Naive thymus-derived CD4-positive, alpha-beta T cell (primary cell): ENCODE measurements at places on chromosomes 16 and 17. TPM values are rescaled to one million over a fixed set of nuclear protein-coding genes. Genes with fewer than 3 reads are reported as not detected.
A peak's percentile ranks its signal among the peaks of the same experiment; 100 is the strongest.

Gene TNFRSF17
- total RNA-seq: not detected

Gene PRSS53
- total RNA-seq: 7.1 TPM

GRCh38 chr17:81690549-81690948 lies 6.7 kb downstream of the HGS start:
- no peak overlapping the region for H3K27ac ChIP-seq
- no peak for DNase-seq
- peaks cover 4% of the 10 kb centered on the region for H3K4me1 ChIP-seq
- H3K27me3 ChIP-seq: no peaks in the 10 kb centered on the region
- peaks cover 10% of the 10 kb centered on the region for H3K36me3 ChIP-seq

- H3K27me3 ChIP-seq: no peaks in the 10 kb centered on the region
- H3K4me3 ChIP-seq: no peak overlapping the region
- H3K36me3 ChIP-seq: no peaks in the 10 kb centered on the region
- H3K27ac ChIP-seq: no peak overlapping the region
- no peak for DNase-seq
Measured at GRCh38 chr17:74276541-74277009, 2.5 kb downstream of the DNAI2 start.

Gene GSG1L
- total RNA-seq: not detected

GRCh38 chr16:88940862-88941817 lies 35.9 kb downstream of the CBFA2T3 start:
- H3K4me1 ChIP-seq: peaks cover 3% of the 10 kb centered on the region
- H3K27ac ChIP-seq: no peak overlapping the region
- H3K4me3 ChIP-seq: no peak overlapping the region
- H3K36me3 ChIP-seq: no peaks in the 10 kb centered on the region
- no peaks in the 10 kb centered on the region for H3K27me3 ChIP-seq
- DNase-seq: no peak

- peaks cover 10% of the 10 kb centered on the region for H3K4me1 ChIP-seq
- no peak overlapping the region for H3K27ac ChIP-seq
- no peaks in the 10 kb centered on the region for H3K27me3 ChIP-seq
- no peak for DNase-seq
- no peaks in the 10 kb centered on the region for H3K36me3 ChIP-seq
- no peak overlapping the region for H3K4me3 ChIP-seq
Measured at GRCh38 chr17:39903158-39903884, 15.1 kb downstream of the GSDMB start.

DNA sequence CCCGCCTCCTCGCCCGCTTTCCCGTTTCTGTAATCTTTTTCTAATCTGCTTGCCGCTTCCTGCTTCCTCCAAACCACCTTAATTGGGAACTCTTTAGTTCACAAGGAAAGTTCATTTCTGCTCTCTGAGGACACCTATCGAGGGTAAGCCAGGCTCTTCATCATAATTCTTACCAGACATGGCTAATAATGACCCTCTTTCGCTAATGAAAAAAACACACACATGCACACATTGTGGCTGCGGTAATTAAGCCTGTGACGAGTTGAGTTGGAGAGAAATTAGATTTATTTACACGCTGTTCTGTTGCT lies 100.6 kb downstream of the ZNF423 start:
- no peaks in the 10 kb centered on the region for H3K27me3 ChIP-seq
- H3K27ac ChIP-seq: no peak overlapping the region
- H3K36me3 ChIP-seq: no peaks in the 10 kb centered on the region
- no peak for DNase-seq

DNA sequence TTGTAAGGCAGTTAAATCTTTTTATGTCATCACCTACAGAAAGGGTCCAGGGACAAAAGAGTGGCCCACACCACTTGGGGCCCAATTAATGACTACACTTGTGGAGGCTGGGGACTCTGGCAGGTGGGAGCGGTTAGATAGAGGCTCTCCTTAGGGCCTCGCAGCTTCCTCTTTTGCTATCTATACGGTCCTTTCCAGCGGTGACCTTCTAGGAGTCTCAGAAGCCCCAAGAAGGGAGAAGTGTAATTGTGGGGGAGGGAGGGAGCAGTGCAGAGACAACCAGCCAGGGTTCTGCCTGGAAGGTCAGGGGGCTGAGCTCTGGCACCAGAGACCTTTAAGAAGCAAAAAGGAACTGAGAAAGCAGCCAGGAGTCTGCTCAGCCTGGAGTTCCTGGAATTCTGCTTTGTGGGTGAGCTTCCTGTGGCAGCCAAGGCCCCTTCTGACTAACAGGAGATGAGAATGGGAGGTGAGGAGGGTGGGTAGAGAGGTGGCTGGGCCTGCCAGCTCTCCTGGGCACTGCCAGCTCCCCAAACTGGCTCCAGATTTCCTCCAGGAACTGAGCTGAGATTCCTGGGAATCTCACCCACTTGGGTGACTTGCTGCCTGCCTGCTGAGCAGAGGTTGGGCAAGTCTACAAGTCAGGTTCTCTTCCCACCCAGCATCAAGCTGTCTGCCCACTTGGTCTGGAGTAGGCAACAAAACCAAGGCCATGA lies 16.3 kb upstream of the MAP3K14 start:
- no peaks in the 10 kb centered on the region for H3K27me3 ChIP-seq
- DNase-seq: no peak
- H3K36me3 ChIP-seq: no peaks in the 10 kb centered on the region
- H3K4me3 ChIP-seq: no peak overlapping the region

Gene CCL4
- total RNA-seq: 34.5 and 35.6 TPM in 2 replicates

DNA sequence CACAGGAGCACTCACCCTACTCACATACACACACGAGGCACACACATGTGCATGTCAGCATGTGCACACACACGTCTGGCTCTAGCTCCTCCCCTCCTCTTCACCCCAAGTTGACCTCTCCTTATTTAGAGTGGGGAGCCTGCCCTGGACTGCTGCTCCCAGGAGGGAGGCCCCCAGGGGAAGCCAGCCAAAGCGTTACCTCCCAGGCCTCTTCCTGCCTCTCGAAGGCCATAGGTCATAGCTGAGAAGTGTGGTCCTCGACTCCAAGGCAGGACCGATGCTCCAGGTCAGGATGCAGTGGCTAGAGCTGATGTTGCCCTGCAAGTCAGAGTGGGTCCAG lies 18.8 kb downstream of the POLR3K start:
- no peak overlapping the region for H3K4me3 ChIP-seq
- no peaks in the 10 kb centered on the region for H3K36me3 ChIP-seq
- no peaks in the 10 kb centered on the region for H3K27me3 ChIP-seq
- DNase-seq: no peak
- no peak overlapping the region for H3K27ac ChIP-seq
- peaks cover 13% of the 10 kb centered on the region for H3K4me1 ChIP-seq

- no peaks in the 10 kb centered on the region for H3K27me3 ChIP-seq
- peaks cover 6% of the 10 kb centered on the region for H3K4me1 ChIP-seq
- peak overlapping the region; percentile 18 for H3K27ac ChIP-seq
- no peak for DNase-seq
- no peak overlapping the region for H3K4me3 ChIP-seq
Measured at GRCh38 chr16:11689031-11689840, 21.0 kb downstream of the SNN start.

- no peak for DNase-seq
- H3K4me3 ChIP-seq: no peak overlapping the region
- no peak overlapping the region for H3K27ac ChIP-seq
- H3K27me3 ChIP-seq: no peaks in the 10 kb centered on the region
Measured at GRCh38 chr17:52227926-52228325, 69.4 kb upstream of the CA10 start.

DNA sequence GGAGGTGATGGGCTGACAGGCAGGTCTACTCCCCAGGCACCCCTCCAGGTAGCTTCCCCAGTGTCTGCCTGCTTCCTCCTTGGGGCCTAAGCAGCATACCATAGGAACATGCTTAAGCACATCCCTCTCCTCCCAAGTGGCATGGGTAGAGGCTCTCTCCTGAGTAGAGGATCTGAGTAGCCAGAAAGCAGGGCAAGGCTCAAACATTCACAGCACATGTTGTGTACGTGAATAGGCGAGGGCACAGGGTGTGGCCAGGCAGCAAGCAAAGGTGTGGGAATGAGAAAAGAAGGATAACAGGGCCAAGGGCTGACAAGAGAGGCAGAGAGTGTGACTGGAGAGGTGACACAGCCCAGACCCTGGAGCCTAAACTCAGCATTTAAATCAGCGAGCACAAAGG lies 29.7 kb upstream of the GFOD2 start:
- H3K27me3 ChIP-seq: no peaks in the 10 kb centered on the region
- no peak for DNase-seq
- H3K4me3 ChIP-seq: no peak overlapping the region
- no peak overlapping the region for H3K27ac ChIP-seq

GRCh38 chr16:11258553-11259492 lies 2.8 kb upstream of the SOCS1 start:
- H3K27ac ChIP-seq: peak overlapping the region; percentile 57
- H3K36me3 ChIP-seq: no peaks in the 10 kb centered on the region
- H3K4me1 ChIP-seq: peaks cover 38% of the 10 kb centered on the region
- H3K27me3 ChIP-seq: no peaks in the 10 kb centered on the region
- peak overlapping the region; percentile 22 for H3K4me3 ChIP-seq
- no peak for DNase-seq

DNA sequence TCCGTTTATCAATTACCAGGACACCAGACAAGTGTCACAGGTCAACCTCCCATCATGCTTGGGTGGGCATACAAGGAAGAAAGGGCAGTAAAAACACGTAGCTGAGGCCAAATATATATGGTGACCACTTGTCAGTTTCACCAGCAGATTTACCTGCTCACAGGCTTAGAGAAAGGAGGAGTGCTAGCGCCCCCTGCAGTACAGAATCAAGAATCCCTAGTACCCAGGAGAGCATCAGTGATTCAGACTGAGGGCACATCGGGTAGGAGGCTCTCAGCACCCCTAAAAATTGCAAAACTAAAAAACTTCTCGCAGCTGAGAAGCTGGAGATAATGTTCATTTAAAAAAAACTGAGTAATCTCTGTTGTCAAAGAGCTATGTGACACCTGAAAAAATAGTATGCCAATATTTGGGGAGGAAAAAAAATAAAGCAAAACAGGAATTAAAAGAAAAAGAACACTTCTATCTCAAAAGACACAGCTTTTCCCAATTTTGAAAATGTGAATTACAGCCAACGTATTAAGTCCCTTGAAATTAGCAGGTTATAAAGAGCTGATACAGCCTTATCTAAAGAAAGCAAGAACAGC lies 21.2 kb upstream of the MON1B start:
- H3K36me3 ChIP-seq: no peaks in the 10 kb centered on the region
- no peaks in the 10 kb centered on the region for H3K27me3 ChIP-seq
- no peaks in the 10 kb centered on the region for H3K4me1 ChIP-seq
- H3K4me3 ChIP-seq: no peak overlapping the region

DNA sequence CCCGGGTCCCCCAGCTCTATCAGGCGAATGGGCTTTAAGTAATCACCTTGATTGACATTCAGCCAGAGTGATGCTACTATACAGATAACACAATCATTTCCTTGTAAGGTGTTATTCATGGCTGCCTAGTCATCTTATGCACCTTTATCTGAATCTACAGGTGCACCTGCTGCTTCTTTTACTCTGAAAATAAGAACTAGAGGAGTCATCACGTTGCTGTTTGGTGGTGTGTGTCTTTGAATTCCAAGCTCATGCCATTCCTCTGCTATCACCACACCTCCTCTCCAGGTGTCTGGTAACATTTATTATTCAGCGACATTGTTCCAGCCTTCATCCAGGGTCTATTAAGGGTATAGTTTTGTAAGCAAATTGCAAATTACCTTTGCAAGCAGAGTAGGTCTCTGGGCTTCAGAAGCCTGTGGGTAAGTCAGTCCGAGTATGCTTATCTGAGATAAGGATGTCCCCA lies 51.9 kb downstream of the NOS2 start:
- H3K36me3 ChIP-seq: no peaks in the 10 kb centered on the region
- no peaks in the 10 kb centered on the region for H3K27me3 ChIP-seq
- no peak for DNase-seq
- no peaks in the 10 kb centered on the region for H3K4me1 ChIP-seq
- H3K4me3 ChIP-seq: no peak overlapping the region

GRCh38 chr16:17803625-17804410 lies 333.1 kb upstream of the XYLT1 start:
- no peaks in the 10 kb centered on the region for H3K36me3 ChIP-seq
- H3K27me3 ChIP-seq: no peaks in the 10 kb centered on the region
- no peak overlapping the region for H3K4me3 ChIP-seq
- DNase-seq: no peak

- H3K4me3 ChIP-seq: no peak overlapping the region
- H3K4me1 ChIP-seq: no peaks in the 10 kb centered on the region
- H3K36me3 ChIP-seq: no peaks in the 10 kb centered on the region
- DNase-seq: no peak
- no peak overlapping the region for H3K27ac ChIP-seq
- H3K27me3 ChIP-seq: no peaks in the 10 kb centered on the region
Measured at GRCh38 chr17:74190807-74191406, 12.6 kb upstream of the RPL38 start.

DNA sequence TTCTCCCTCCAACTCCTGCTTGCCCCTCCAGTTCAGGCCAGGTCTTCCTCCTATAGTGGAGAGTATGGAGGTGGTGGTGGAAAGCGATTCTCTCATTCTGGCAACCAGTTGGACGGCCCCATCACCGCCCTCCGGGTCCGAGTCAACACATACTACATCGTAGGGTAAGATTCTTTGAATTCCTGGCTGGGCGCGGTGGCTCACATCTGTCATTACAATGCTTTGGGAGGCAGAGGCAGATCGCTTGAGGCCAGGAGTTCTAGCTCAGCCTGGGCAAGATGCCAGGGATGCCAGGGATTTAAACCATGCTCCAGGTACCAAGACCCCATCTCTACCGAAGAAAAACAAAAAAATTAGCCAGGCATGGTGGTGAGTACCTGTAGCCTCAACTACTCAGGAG lies 1.4 kb downstream of the ZG16 start:
- DNase-seq: no peak
- H3K4me1 ChIP-seq: peaks cover under 1% of the 10 kb centered on the region
- H3K36me3 ChIP-seq: no peaks in the 10 kb centered on the region
- no peak overlapping the region for H3K4me3 ChIP-seq
- H3K27me3 ChIP-seq: no peaks in the 10 kb centered on the region
- H3K27ac ChIP-seq: no peak overlapping the region

GRCh38 chr16:48126801-48127644 lies 28.8 kb downstream of the ABCC12 start:
- no peaks in the 10 kb centered on the region for H3K27me3 ChIP-seq
- no peak for DNase-seq
- H3K27ac ChIP-seq: no peak overlapping the region
- H3K36me3 ChIP-seq: no peaks in the 10 kb centered on the region
- no peak overlapping the region for H3K4me3 ChIP-seq
- no peaks in the 10 kb centered on the region for H3K4me1 ChIP-seq

DNA sequence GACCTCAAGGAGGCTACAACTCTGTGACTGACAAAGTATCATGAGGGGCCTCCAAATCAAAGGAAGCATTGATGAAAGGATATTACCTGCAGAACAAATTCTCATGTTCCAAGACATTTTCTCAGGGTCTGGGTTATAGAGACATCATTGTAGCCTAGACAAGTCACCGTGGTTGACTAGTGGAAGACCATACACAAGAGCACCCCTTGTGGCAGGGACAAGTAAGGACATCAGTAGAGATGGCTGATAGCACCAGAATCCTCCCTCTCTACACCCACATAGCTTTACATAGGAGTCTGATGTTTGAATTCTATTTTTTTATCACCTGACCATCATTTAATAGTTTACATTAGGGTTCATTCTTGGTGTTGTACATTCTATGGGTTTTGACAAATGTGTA lies 32.5 kb upstream of the CDH8 start:
- no peaks in the 10 kb centered on the region for H3K27me3 ChIP-seq
- no peak for DNase-seq
- H3K4me3 ChIP-seq: no peak overlapping the region

- H3K4me1 ChIP-seq: no peaks in the 10 kb centered on the region
- no peak for DNase-seq
- H3K4me3 ChIP-seq: no peak overlapping the region
- H3K36me3 ChIP-seq: no peaks in the 10 kb centered on the region
- no peak overlapping the region for H3K27ac ChIP-seq
Measured at GRCh38 chr17:74945543-74945942, 9.8 kb downstream of the OTOP3 start.
